IPS-NIHi11 (cell line): ENCODE measurements at places on chromosomes 11 and 22.

DNA sequence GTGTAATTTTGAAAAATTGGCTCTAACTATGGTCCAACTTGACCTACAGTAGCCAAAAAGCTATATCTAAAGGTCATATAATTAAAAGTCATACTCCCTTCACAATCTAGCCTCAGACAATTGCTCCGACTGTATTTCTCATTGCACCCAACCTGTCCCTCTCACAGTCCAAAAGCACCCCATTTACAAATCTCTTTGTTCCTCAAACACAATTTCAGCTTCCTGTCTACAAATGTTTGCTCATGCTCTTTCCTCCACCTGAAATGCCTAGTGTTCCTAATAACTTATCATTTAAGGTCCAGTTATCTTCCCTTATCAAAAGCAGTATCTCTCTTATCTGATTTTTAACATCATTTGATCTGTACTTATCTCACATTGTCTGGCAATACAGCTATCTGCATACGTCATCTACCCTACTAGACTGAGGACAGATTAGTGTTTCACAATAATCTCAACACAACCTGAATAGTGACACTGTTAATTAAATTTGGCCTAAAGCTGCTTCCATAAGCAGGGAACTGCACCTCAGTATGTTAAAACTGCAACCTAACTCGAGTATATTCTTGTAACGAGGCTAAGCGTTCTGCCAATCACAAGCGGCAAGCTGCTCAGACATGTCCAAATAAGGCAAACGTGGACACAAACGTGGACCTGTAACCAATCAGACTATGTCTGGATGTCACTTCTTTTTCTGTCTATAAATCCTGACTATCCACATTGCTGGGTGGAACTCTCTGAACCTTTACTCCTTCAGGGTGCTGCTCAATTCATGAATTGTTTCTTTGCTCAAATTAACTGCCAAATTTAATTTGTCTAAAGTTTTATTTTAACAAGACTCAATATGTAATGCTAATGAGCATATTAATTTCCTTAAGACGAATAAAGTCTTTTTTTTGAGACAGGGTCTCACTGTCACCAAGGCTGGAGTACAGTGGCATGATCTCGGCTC lies 15.9 kb downstream of the PICALM start:
- DNase-seq, result no peak

- no peak for DNase-seq
Measured at GRCh38 chr11:11988681-11989261, 19.7 kb downstream of the DKK3 start.

DNA sequence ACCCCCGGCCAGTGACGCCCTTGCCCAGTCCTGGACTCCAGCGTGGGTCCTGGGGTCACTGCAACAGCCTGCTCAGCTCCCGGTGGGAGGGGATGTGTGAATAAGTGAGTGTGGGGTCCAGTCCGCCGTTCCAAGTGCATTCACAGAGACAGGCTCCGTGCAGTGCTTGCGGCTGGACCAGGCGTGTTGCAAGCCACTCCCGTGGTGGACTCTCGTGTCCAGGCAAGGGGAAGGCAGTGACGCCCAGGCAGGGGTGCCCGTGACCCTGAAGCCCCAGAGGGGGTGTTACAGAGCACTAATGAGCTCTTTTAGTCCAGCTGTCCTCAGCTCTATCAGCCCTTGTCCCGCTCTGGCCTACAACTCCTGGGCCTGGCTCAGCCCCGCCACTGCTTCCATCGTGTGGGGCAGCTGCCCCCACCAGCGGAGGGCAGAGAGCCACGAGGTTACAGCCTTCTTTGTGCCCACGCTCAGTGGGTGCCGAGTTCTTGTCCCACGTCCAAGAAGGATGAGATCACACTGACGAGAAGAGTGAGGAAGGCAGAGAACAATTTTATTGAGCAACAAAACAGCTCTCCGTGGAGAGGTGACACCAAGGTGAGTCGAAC lies 1807.5 kb downstream of the LRRC4C start:
- no peak for DNase-seq

- DNase-seq, result peak; percentile 72
Measured at GRCh38 chr11:19903620-19904069, 191.0 kb downstream of the NAV2 start.

- DNase-seq, result no peak
Measured at GRCh38 chr11:130882138-130882551, 34.1 kb downstream of the SNX19 start.

DNA sequence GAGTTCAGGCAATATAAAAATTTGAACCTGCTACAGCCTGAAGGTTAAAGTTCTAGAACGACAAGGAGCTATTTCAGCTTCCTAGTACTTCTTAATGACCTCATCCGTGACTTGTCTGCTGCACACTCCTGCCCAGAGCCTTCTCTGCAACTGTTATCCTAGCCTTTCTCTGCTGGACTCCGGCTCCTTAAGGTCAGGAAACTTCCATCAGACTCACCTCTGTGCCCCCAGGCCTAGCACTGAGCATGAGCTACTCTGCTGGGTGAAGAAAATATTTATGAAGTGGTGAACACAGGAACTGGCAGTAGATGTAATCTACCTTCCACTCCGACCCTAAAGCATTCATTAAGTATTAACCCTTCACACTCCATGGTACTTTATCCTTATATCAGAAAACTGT lies 18.4 kb downstream of the CSNK2A3 start:
- DNase-seq, result no peak

- DNase-seq, result no peak
Measured at GRCh38 chr22:35434061-35434710, 34.2 kb downstream of the MCM5 start.

DNA sequence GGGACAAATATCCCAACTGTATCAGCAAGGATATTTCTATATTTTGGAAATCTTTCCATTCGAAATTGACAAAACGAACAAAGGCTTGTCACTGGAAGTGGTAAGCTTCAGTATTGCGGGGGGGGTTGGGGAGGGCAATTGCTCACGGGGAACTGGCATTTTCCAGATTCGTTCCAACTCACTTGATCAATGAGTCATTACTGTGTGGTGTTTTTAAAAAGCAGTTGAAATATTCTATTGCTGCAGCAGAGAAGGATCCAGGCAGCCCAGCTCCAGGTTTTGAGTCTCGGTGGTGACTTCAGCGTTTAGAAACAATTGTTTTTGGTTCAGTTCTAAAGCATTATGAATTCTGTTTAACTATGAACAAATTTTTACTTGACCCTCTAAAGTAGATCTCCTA lies 33.8 kb upstream of the FBLN1 start:
- DNase-seq, result no peak

GRCh38 chr22:44424867-44425693 lies 73.0 kb downstream of the RTL6 start:
- no peak for DNase-seq

DNA sequence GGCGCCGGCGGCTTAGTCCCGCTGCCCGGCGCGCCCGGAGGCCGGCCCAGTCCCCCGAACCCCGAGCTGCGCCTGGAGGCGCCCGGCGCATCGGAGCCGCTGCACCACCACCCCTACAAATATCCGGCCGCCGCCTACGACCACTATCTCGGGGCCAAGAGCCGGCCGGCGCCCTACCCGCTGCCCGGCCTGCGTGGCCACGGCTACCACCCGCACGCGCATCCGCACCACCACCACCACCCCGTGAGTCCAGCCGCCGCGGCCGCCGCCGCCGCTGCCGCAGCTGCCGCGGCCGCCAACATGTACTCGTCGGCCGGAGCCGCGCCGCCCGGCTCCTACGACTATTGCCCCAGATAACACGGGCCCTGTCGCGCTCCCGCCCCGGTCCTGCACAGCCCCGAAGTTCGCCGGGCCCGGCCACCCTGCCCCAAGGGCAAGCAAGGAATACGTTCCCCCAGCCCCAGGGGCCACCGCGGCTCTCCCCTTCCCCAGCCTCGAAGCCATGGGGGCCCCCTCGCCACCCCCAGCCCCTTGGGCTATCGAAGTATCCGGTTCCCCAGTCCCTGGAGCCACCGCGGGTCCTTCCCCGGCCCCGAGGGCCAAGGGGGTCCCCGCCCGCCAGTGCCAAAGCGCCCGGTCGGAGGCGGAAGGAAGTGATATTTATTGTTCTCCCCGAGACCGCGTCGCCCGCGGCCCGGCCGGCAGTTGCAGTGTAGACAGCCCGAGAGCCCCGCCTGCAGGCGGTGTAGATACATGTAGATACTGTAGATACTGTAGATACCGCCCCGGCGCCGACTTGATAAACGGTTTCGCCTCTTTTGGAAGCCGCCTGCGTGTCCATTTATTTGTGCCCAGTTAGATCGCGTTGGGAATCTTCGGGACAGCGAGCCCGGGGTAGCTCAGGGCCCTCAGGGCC lies 6.2 kb downstream of the TBX1 start:
- no peak for DNase-seq

DNA sequence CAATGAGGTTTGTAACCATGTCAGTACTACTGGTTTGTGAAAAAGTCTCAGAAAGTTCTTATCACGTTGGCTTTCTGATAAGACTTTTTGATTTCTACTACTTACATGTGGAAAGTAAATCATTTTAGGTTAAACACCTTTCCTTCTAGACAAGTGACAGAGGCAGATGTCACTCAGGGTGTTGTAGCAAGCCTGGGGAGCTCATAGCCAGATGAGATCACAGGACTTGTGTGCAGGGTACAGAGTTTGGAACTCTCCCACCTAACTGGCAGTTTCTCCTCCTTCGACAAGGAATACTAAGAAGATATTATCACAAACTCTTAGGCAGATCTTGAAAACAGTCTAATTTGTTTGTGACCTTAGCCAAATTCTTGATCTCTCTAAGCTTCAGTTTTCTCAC lies 49.4 kb upstream of the PICALM start:
- DNase-seq, result no peak

DNA sequence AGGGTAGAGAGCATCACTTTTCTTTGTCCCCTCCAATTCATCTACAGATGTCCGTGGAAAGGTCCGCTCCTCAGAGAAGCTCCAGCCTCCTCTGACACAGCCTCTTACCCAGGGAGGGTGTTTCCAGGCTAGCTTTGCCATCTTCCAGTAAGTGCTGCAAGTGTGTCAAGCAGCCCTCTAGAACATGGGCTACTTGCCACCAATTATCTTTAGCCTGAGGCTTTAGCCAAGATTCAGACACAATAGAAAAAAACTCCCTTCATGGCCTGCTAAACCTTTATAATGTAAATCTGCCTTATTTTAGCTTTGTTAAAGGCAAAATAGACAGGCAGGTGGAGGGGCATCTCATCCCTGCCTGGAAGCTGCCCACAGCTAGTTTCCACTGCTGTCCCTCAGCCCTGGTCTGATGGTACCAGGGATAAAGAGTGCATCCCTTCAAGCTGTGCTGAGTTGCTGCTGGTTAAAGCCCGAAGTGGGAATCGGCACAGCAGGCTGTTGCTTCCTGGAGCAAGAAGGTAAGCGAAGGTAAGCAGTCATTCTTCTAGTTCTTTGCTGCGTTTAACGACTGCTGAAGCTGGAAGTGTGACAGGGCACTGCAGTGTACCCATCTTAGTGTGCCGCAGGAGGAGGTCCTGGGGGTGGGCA lies 190.1 kb upstream of the E2F8 start:
- DNase-seq, result no peak

GRCh38 chr11:113647108-113647507 lies 59.0 kb downstream of the TMPRSS5 start:
- no peak for DNase-seq

DNA sequence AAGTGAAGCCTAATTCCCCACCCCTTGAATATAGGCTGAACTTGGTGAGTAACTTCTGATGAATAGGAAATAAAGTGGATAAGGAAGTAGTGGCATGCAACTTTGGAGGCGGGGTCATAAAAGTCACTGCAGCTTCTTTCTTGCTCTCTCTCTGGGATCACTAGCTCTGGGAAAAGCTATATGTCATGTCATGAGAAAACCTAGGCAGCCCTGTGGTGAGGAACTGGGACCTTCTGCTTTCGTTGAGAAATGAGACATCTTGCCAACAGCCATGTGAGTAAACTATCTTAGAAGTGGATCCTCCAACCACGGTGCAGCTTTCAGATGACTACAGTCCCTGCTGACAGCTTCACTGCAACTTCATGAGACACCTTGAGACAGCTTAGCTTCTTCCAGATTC lies 15.7 kb downstream of the ZNF214 start:
- DNase-seq, result no peak
